ENCODE measurements at places on chromosomes 11 and 22.
A peak's percentile ranks its signal among the peaks of the same experiment; 100 is the strongest.

- no peak for DNase-seq
These were observed 15.9 kb downstream of the ALG9 start for GRCh38 chr11:111855506-111855905.

GRCh38 chr11:34219941-34220370, 114.5 kb downstream of the NAT10 start:
- no peak for DNase-seq

DNA sequence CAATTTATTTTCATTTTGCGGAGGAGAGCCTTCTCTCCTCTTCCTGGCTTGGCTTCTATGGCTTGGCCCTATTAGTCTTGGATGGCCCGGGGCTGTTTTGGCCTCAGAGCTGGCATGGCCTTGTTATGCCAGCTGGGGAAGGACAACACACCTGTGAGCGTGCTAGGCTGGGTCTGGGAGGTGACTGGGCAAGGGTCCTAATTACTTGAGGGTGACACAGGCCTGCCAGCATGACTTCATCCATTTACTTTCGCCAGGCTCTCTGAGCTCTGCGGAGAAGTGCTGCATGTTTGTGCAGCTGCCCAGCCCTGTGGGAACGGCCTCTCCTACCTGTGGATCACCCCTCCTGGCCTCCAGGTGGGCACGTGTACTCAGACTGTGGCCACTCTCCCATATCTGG, 153.6 kb downstream of the SNX19 start:
- no peak for DNase-seq

DNA sequence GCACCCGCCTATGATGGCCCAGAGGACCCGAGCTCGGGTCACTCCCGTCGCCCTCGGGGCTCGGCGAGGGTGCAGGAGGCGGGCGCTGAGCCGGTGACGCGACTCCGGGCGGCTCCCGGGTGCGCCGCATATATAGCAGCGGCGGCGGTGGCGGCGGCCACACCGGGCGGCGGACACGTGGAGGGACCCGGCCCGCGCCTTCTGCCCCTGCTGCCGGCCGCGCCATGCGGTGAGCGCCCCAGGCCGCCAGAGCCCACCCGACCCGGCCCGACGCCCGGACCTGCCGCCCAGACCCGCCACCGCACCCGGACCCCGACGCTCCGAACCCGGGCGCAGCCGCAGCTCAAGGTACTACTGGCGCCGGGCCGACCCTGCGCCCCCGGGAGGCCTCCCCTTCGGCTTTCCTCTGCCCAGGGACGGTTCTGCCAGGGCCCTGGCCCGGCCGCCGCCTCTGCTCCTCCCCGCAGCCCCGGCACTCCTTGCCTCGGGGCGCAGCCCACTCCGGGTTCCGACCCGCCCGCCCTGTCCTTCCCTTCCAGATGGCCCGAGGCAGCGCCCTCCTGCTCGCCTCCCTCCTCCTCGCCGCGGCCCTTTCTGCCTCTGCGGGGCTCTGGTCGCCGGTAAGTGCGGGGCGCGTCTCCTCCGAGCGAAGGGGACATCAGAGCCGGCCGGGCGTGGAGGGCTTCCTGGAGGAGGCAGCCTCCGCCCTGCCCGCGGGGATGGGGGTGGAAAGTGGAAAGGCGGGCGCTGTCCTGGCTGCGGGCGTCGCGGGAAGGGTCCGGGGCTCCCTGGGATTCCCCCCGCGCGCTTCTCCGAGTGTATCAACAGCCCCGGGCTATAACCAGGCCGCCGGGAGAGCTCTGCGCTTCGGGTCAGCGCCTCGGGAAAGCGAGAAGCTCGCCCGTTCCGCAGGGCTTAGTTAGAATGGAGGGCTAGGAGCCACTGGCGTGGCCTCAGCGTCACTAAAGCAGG, at the start of gene GAL:
TSS of gene GAL (plus strand) at position 160 of the 972 bp plus-strand sequence. CDS start at position 540, 380 bp downstream.
- no peak for DNase-seq

DNA sequence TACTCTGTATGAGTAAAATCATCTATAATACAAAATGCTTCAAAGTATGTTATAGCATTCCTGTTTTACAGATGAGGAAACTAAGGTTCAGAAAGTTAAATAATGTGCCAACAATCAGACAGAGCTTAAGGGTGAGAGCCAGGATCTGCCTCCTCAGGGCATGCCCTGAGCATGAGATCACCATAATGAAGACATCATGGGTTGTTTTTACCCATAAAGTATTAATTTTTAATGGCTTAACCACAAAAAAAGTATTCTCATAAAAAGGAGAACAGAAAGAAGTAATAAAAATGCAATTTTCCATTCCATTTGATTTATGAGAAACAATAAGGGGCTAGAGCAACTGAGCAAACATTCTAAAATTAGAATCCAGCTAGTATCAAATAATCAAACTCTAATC, 534.3 kb upstream of the ARHGAP42 start:
- DNase-seq: no peak

DNA sequence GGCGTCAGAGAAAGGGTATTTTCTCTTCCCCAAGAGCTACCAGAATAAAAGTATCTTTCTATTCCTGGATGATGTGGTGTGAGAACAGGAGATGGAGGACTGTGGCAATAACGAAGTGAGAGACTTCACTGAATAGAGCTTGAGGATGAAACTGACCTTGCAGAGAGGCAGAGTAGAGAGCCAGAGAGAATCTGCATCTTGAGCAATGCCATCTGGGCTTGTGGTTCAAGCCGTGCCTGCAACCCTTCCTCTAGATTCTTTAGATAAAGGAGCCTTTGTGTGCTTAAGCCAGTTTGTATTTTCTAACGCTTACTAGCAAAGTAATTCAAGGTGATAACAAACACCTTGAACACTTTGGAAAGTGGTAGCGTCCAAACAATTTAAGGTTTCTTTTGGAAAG, 2.2 kb downstream of the ME3 start:
- DNase-seq: no peak

DNA sequence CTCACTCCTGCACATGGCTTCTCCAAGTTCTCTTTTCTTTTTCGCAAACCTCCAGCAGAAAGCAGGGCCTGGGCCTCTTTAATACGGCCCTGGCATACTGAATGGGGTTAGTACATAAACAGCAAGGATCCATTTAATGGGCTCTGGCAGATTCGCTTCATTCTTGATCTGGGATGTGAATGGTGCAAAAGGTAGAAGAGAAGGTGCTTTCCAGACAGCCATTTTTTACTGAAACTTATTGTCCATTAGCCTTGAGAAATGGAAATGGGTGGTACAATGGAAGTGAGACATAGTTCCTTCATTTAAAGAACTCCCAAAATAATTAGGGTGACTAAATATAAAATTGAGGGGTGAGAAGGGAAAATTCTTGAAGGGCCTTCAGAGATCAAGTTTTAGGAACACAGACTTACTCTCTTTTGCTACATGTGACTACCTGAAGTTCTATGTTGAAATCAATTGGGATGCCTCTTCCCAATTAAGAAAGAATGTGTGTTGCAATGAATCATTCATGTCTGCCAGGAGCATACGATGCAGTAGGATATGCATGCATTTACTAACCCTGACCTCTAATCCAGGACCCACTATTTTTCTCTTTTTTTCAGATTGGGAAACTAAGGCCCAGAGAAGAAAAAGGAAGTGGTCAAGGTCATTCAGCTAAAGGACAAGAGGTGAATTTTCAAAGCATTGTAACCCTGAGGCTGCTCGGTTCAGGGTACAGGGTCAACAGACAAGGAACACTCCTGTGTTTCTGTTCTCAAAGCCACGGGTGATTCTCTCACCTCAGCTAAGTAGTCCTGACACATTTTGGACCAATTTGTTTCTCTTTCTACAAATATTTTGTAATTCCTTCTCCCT, 144.1 kb downstream of the BBOX1 start:
- no peak for DNase-seq

GRCh38 chr11:6405052-6405667, 13.7 kb downstream of the APBB1 start:
- DNase-seq: no peak

DNA sequence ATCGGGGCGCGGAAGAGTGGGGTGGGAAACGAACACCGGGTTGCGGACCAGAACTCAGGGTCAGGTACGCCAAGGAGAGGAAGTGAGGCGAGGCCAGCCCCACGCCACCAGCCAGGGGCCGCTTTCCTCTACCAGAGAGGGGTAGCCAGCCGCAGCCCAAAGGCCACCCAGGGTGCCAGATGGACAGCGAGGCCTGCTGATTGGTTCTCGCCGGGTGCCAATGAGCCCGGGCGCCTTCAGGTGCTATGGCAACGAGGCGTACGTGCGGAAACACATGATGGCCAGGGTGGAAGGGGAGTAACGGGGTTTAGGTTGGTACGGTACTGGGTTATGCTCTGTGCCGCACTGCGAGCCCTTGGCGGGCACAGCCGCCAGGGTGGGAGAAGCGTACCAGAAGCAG, 128.9 kb downstream of the SERGEF start:
- DNase-seq: no peak

DNA sequence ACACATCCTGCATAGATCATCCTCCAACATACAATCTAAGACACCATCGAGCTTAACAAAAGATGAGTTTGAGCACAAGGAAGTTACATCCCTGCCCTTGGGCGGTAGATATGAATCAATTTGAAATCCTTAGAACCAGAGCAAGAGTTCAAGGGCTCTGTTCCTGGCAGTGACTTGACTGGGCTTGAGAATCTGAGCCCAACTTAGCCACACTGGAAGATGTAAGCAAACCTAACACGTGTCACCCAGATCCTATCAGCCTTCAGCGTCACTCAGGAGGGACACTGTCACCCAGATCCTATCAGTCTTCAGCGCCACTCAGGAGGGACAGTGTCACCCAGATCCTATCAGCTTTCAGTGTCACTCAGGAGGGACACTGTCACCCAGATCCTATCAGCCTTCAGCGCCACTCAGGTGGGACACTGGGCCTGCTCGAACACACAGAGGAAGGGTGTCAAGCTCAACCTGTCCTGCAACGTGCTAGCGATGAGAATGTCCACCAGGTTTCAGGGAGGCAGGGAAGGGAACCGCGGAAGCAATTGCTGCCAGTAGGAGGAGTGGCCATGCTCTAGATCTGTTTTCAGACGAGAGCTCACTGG, 32.8 kb upstream of the CTSD start:
- no peak for DNase-seq

DNA sequence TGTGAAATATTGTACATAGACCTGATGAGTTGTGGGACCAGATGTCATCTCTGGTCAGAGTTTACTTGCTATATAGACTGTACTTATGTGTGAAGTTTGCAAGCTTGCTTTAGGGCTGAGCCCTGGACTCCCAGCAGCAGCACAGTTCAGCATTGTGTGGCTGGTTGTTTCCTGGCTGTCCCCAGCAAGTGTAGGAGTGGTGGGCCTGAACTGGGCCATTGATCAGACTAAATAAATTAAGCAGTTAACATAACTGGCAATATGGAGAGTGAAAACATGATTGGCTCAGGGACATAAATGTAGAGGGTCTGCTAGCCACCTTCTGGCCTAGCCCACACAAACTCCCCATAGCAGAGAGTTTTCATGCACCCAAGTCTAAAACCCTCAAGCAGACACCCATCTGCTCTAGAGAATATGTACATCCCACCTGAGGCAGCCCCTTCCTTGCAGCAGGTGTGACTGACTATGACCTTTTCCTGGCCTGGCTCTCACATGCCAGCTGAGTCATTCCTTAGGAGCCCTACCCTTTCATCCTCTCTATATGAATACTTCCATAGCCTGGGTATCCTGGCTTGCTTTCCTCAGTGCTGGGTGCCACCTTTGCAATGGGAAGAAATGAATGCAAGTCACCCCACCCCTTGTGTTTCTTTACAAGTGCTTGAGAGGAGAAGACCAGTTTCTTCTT, 12.3 kb downstream of the PIK3IP1 start:
- DNase-seq: no peak

DNA sequence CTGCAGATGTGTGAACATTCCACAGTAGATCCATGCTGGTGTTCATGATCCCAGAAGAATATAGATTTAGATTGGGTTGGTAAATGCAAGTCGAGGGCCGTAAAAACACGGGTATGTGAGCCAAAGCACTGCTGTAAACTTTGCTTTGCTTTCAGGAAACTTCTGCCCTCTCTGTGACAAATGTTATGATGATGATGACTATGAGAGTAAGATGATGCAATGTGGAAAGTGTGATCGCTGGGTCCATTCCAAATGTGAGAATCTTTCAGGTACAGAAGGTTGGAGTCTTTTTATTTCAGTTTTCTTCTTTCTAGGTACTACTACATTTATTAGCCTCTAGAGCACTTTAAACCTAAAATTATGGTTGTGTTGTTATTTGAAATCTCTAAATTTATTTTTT, 36.2 kb upstream of the TTC36 start:
- no peak for DNase-seq

GRCh38 chr11:130473056-130473794, 24.8 kb downstream of the ADAMTS15 start:
- no peak for DNase-seq

- no peak for DNase-seq
These were observed 505.7 kb upstream of the LUZP2 start for GRCh38 chr11:23991165-23991539.

GRCh38 chr11:2275334-2276279, 5.2 kb upstream of the ASCL2 start:
- DNase-seq: no peak

GRCh38 chr11:35919244-35919643, 24.6 kb upstream of the LDLRAD3 start:
- peak; percentile 48 for DNase-seq

GRCh38 chr11:21710809-21711208, 482.1 kb upstream of the ANO5 start:
- DNase-seq: no peak

DNA sequence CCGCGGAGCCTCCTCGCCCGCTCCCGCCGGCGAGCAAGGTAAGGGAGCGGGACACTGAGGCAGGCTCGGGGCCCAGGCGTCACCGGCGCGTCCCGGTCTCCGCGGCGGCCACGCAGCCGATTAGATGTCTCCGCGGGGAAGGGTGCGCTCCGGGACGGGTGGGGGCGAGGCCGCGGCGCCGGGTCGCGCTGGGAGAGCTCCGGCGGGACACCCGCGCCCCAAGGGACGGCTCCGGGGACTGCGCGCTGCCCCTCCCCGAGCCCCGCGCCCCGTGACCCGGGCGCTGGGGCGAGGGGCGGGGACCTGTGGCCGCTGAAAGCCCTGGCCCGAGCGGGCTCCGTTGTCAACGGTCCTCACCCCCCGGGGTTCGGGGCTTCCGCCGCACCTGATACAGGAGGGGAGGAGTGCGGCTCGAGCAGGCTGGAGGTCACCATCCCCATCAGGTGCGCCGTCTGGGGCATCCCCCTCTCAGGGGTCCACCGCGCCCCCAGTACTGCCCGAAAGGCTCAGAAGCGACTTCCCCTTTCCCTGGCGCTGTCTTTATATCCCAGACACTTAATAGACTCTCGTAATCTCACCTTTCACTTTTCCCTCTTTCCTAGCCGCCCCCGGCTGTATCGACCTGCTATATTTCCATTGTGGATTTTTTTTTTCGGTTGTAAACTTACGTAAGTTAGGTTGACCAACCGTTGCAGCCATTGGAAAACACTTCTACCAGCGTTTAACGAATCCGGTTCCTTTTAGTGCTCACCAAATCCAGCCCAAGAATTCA, 573 bp downstream of the PPFIA1 start:
- no peak for DNase-seq

DNA sequence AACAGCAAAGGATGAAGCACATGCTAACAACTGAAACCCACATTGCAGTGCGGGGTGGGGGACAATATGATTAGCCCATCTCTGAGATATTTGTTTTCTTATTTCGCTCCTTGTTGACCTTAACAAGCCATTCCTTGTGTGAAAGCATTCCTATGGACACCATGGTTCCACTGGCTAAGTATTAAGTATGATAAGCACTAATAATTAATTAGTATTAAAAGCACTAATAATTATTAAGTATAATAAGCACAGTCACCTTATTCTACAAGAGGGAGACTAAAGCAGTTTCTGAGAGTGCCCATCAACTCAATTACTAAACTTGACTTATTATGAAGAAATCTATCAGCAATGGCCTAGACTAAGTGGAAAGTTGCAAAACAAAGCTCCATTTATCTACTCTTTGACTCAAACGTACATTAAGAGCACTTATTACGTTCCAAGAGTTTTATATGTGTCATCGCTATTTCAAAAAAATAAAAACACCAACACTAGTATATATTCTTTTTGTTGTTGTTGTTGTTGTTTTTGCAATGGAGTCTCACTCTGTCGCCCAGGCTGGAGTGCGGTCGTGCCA, 65.3 kb downstream of the RBFOX2 start:
- DNase-seq: no peak
